ENCODE measurements at places on chromosomes 6 and 20.

DNA sequence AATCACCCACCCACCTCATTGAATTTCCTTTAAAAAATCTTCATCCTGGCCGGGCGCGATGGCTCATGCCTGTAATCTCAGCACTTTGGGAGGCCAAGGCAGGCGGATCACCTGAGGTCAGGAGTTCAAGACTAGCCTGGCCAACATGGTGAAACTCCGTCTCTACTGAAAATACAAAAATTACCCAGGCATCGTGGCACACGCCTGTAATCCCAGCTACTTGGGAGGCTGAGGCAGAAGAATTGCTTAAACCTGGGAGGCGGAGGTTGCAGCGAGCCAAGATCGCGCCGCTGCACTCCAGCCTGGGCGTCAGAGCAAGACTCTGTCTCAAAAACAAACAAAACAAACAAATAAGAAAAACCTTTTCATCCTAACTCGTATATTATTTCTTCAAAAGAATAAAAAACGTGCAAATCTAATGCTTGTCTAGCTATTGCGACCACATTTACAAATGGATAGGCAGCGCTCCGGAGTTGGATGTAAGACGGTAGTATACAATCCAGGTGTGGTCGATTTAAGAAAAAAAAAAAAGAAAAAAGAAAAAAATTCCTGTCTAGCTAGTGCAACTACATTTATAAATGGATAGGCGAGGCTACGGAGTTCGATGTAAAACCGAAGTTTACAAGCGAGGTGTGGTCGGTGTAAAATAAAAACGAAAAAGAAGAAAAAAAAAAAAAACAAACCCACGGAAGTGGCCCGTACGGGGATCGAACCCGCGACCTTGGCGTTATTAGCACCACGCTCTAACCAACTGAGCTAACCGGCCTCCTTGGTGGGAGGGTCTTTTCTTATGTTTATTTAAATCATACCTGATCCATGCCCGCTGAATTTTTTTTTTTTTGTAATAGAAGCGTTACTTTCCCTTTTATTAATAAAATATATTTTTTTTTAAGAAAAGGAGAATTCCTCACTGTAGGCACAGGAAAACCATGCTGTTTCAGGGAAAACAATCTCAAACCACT, 70.7 kb upstream of the PRSS16 start:
- peak; percentile 45 for DNase-seq

DNA sequence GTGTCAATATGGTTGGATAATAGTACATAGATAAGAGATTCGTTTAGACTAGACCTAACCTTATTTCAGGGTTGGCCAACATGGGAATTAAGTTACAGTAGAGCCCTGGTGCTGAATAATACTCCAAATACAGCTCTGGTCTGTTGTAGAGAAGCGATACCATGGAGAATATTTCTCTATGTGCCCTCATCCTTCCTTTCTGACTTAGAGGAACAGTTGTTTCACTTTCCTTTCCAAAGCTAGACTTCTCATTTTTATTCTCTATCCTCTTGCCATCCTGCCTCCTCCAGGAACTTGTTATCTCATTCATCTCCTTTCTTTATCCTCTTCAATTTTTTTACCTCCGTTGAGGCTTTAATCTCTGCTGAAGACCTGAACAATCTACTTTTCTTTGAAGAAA, 68.9 kb downstream of the EDN1 start:
- no peak for DNase-seq

GRCh38 chr6:32662836-32663235, 3.6 kb downstream of the HLA-DQB1 start:
- no peak for DNase-seq

DNA sequence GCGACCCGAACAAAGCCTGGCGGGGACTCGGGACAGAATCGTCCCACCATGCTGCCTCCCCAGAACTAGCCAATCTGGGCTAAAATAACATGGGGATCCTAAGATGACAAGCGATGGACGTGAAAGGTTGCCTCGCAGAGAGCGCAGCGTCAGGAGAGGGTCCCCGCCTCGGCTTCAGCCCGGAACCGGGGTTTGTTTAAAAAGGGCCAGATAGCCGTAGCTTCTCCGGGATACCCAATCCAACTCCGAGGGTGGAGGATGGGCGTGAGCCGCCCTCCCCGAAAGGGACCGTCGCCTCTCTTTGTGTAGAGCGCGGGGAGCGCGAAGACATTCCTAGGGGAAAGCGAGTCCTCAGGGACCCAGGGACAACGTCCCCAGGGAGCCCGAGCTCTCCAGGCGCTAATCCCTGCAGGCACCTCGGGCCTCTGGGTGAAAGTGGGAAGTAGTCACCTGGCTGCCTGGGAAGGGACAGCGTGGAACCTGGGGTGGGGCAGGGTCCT, 643 bp downstream of the CD24 start:
- DNase-seq: no peak

DNA sequence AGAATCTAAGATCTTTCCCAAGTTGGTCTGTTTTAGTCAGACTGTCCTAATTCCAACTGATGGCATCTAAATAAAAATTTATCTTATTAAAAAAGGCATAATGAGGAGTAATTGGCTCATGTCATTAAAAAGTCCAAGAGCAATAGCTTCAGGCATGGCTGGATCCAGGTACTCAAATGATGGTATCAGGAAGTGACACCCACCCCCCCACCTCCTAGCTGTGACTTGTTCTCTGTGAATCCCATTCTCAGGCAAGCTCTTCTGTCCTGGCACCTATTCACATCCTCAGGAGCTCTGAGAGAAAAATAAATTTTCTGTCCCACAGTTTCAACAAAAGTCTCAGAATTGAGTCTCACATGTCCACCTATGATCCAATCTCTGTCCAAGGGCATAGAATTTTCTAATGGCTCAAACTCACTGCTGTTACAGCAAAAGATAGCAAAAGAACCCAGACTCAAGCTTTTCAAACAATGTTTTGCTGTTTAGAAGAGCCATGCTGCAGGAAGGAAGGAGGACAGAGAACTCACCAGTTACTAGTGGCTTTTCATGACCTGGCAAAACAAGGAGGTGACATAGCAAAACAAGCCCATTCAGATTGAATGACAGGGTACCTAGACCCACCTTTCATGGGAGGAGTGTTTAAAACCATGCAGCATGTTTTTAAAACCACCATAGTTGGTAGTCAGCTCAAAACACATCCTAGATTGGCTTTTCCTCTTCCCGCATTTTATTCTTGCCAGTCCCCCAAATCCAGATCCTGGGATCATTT, 496.1 kb downstream of the PREX1 start:
- no peak for DNase-seq

GRCh38 chr6:70274338-70274737, 28.5 kb downstream of the COL9A1 start:
- DNase-seq: no peak

DNA sequence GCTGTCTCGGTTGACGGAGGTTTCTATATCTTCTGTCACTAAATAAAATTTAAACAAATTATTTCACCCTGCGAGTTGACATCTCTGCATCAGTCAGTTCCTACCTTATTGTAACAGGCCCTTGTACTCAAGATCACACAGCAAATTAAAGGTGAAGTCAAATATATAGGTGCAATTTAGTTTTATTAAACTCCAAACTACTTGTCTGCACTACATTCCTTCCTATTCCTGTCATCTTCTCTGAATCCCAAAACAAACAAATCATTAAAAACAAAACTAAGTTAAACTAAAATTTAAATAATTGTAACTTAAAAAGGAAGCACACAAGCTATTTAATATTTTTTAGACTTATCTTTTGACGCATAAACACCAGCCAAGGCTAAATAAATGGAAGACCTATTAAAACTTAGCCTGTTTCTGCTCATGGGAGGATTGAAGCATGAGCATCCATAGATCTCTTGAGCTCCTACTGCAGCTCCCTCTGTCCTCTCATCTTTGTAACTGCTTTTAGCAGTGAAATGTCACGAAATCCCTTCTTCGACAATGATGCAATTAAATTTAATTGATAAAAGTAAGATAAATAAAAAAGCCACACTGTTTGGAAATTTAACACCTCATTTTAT, 1152.3 kb upstream of the GJE1 start:
- no peak for DNase-seq

DNA sequence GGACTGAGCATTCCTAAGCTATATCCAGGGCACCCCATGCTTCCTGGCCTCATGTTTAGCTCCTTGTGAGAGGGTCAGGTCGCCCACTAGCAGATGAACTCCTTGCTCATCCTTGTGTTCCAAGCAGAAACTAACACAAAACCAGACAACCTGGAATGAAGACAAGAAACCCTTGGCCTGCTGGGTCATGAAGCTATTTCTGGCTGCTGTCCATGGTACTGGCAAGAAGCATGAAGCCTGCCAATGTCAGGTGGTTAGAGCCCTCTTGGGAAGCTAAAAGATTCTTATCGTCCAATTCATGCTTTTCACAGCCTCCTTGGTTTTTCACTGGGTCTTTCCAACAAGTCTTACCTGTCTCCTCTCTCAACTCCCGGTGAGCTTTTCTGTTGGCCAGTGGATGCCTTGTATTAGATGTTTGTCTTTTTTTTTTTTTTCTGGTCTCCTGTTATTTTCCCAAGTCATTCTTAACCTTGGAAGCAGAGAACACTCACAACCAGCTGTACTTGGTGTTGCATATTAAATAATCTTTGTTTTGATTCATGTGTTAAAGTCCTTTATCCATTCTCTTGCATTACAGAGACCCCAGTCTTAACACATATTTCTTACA, 180.3 kb downstream of the ANKRD60 start:
- no peak for DNase-seq

DNA sequence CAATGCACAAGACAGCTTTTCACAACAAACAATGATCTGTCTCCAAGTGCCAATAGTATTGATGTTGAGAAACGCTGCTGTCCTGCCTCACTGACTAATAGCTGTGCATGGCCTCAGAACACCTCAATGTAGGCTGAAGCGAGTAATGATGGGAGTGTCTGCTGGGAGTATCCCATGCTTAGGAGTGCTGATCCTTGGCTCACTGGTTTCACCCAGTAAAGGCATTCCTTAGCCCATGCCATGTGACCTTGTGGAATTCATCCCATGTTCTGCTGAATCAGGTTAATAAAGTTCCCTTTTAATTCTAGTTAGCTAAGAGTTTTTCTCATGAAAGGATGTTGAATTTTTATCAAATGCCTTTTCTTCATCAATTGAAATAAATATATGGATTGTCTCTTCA, 3.8 kb upstream of the WFDC12 start:
- DNase-seq: no peak

GRCh38 chr6:154515826-154516225, 5.3 kb upstream of the CNKSR3 start:
- DNase-seq: no peak

GRCh38 chr6:14738933-14739332, 506.9 kb upstream of the JARID2 start:
- no peak for DNase-seq

DNA sequence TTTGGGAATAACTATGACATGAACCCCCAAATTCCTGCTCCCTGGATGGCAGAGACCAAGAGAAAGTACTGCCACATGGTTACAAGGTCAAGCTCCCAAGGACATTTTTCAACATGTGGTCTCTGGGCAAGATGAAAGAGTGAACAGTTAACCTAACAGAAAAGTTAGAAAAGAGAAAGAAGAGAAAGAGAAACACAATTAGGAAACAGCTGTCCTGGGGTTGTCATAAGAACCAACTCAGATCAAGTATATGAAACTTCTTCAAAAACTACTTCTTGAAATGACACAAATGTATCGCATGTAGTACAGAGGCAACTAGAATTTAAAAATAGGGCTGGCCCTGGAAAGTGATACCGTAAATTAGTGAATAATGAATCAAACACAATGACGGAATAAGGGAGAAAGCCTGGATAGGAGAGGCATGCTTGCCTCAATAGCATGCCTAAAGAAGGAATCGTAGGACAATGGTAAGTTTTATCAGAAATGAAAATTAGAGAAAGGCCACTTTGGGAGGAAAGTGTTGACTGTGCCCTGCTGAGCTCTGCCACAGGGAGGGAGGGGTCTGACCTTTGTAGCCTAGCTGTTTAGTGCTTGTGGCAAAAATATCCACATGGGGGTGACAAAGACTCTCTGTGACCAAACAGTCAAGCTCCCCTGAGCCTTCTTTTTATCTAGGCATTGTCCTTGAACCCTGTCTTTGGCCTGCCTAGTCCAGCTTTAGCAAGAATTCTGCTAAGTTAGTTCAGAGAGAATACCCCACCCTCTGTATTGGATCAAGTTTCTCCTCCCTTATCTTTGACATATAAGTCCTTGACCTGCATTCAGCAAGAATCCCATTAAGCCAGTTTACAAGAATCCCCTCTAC, 4.3 kb upstream of the DCBLD1 start:
- no peak for DNase-seq

DNA sequence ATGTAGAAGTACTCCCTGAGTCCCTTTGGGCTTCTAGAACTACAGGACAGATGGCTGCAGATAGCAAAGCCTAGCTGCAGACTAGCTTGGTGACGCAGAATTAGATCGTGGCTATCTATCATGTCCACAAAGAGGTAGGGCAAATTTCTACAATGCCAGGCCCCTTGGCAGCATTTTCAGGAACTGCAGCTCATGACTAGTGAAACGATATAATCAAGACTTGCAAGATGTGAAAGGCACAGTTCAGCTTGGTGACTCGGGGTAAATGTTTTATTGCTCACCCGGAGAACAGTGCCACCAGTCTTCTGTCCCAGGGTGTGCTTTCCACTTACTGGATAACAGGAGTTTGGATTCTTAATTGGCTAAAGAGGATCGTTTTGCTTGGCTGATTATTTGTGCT, 108.7 kb upstream of the LY86 start:
- no peak for DNase-seq

DNA sequence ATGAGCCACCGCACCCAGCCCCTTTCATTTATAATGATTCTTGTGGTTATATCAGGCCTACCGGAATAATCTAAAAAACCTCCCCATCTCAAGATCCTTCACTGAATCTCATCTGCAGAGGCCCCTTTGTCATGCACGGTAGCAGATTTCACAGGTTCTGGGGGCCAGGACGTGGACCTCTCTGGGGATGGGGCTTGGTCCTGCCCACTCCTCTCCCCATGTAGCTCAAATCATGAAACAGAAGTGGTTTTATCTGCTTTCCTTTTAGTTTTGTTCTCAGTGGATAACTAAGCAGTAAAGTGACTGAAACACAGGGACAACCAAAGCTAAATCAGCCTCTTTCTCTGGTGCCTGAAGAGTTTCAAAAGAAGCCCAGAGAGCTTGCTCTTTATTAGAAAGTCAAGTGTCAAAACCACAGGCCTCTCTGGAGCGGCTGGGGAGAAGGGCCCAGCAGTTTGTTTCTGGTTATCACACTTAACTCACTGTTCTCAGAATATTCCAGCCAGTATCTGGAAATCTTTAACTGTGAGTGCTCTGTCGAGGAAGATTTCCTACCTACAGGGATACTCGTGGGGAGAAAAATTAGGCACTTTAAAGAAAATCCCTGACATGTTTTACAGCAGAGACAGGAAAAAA, 60.6 kb upstream of the FAM184A start:
- DNase-seq: no peak

GRCh38 chr20:33926425-33926824, 67.3 kb upstream of the RALY start:
- DNase-seq: no peak

- DNase-seq: no peak
These were observed at the start of gene KCNK15 for GRCh38 chr20:44745598-44746366. TSS of gene KCNK15 (plus strand) at chr20:44745865. CDS start at chr20:44745911, 46 bp downstream.

Data from activated T-helper 1 cell treated with Interleukin-2 at 50 U/mL for 16 hours (primary cell).